ENCODE measurements at places on chromosomes 13 and 19. TPM values are rescaled to one million over a fixed set of nuclear protein-coding genes. Genes with fewer than 3 reads are reported as not detected.

Gene ZNF66
- 10.9 TPM for total RNA-seq

Gene FREM2
- total RNA-seq = 69.3 TPM

Gene GPR183
- 9.8 TPM for total RNA-seq

Gene CBARP
- 2.3 TPM for total RNA-seq

Gene ZSCAN4
- not detected for total RNA-seq

Gene CPB2
- total RNA-seq = not detected

Gene HNRNPUL1
- total RNA-seq = 152 TPM

Gene ZNF763
- 8.5 TPM for total RNA-seq

Gene FFAR1
- total RNA-seq = 0.23 TPM

Gene CPT1C
- total RNA-seq = 10.9 TPM

Gene OLFM2
- 22.2 TPM for total RNA-seq

Gene SBNO2
- total RNA-seq = 26.6 TPM

Gene SPRY2
- total RNA-seq = 46.9 TPM

Gene CGB3
- total RNA-seq = not detected

Gene CYP2A6
- total RNA-seq = not detected

Gene NCCRP1
- total RNA-seq = 2.3 TPM

Gene ATP1A3
- 0.53 TPM for total RNA-seq

Gene NKPD1
- 0.12 TPM for total RNA-seq

Gene ZNF575
- 1.8 TPM for total RNA-seq

Gene CLDN10
- total RNA-seq = 94.9 TPM

Gene SOX1
- total RNA-seq = not detected

Gene ARHGAP33
- total RNA-seq = 27.4 TPM

Gene ALKBH6
- total RNA-seq = 10.3 TPM
